Naive thymus-derived CD8-positive, alpha-beta T cell (primary cell): ENCODE measurements at places on chromosomes 5 and 9.

DNA sequence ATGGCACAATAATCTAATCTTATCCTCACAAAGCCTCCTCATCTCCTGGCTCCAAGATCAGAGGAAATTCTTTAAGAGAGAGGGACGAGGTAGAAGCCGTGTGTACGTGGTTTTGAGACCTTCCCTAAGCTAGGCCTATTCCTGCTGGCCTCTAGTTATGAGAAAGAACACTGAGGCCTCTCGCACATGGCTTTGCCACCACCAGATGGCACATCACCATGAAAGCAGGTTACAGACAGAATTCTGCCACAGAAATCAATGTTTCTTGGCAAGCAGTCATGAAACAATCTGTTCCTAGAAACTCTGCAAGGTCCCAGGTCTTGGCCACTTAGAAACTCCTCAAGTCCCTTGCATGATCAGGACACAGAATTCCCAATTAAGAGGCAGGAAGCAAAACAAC, 268.2 kb upstream of the TAS2R1 start:
- no peak for DNase-seq

DNA sequence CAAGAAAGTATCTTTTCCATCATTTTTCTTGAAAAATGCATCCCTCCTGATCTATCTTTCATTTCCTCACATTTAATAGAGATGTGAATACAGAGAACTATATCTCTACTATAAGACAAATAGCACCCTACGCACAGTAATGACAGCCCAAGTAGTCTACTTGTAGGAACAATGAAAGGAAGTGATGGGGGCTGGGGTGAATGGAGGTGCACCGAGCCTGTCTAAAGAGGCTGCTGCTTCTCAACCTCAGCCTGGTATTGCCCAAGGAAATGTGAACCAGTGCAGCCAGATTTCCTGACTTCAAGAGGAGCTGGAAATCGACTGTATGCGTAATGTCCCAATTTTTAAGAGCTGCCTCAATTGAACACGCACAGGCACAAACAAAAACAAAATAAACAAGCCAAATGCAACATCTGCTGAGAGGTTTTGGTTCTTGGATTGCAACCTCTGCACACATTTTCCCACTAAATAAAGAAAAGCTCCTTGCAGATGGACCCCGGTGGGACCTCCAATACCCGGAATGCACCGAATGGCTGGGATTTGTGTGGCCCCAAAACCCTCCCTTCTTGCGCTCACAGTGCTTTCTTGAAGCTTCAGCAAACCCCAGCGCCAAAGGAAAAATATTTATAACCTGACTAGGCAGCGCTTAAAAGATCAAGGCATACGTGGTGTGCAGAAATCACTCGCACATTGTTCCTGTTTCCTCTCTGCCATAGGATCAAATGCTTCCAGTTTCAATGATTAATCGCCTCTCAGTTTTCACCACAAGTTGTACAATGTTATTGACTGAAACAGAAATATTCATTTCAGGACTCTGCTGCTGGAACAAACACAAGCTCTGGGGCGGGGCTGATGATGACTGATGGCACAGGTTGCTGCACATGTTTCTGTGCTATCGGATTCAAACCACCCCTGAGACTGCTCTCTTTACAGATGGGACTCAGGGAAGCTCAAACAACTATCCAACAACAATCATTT, 68.3 kb downstream of the KCNIP1 start:
- DNase-seq = no peak

GRCh38 chr5:67543720-67544270, 347.2 kb upstream of the CD180 start:
- DNase-seq = no peak

DNA sequence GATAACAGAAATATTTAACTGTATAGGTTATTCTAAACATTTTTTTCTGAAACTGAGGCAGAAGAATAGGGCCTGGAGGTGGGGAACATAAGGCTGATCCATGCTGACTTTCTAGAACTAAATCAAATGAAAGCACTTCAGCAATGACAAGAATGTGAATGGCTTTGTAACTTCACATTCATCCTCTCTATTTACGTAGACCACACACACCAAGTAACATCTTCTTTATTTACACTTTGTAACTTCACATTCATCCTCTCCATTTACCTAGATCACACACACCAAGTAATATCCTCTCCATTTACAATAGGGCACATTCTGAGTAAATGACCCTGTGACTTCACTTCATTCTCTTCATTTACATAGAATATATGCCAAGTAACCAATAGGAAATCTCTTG, 251.8 kb upstream of the CDH9 start:
- no peak for DNase-seq

DNA sequence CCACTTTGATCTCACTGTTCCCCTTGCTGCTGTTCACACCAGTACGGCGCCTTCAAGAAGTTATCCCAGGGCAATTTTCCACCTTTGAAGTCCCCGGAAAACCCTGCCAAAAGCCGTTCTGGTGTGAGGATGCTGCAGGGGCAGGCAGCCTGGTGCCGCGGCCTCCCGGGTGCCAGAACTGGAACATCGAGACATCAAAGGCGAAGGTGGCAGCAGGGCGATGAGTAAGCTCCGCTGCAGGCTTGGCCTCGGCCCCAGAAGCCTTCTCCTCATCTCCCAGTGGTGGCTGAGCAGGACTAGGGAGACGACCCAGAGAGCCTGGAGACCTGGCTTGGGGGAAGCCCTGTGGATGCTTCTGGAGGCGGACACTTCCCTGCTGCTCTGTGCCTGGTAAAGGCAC, 115.3 kb upstream of the MSX2 start:
- DNase-seq = no peak

DNA sequence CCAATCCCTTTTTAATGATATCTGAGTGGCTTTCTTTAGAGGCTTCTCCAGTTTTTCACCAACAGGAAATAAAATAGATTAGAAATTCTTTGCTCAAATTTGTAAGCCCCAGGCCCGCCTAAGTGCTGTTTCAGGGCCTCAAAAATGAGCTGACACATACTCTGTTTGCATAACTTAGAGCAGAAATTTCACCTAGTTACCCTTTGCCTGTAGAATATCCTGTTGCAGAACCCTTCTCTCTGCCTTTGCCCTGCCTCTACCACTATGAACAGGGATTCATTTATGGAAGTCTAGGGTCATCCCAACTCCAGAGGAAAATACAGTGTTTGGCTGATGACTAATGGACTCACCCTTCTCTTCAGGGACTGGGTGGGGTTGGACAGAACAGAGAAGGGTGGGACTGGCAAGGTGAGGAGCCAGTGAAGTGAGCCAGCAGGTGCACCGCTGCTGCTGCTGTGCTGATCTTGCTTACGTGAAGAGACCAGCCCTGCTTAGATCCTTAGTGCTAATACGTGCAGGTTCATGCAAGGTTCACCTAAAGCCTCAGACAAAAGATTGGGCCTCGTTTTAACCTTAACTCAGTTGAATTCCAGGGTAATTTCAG, 22.8 kb downstream of the OSTF1 start:
- DNase-seq = no peak

GRCh38 chr5:160702934-160703333, 149.1 kb downstream of the ATP10B start:
- no peak for DNase-seq

- DNase-seq = no peak
These were observed 315.2 kb upstream of the CDH6 start for GRCh38 chr5:30878296-30878695.

DNA sequence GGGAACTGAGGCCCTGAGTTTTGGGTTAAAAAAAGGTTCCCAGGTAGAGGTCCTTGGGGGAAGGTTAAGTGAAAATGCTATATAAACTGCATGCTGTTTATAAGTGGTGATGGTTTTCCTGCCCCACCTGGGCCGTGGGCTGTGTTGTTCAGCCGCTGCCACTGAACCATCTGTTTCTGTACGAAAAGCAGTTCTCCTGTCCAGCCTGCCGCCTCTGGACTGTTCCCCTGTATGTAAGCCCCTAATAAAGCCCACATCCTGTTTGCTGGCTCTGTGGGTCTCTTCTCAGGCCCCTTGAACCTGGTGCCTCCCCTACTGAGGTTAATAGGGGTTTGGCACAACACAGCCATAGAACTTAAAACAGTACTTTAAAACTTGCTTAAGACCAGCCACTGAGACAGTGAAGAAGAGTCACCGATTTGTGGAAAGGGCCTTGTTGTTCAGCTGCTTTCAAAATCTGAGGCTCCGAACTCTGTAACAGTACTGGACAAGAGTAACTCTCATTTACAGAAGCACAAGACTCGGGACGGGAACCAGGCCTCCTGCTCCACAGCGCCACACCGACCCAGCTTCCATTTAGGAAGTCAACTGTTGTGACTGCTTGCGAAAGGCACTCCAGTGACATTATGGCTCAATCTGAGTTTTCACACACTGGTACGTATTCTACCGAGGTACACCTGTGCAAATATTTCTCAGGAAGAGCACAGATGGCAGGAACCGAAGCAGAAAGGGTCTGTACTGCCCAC, 192.5 kb downstream of the CDK5RAP2 start:
- no peak for DNase-seq

GRCh38 chr9:137461663-137462395, 2.7 kb upstream of the NSMF start:
- peak; percentile 97 for DNase-seq

- no peak for DNase-seq
These were observed 222.2 kb downstream of the AOPEP start for GRCh38 chr9:94948567-94949235.

DNA sequence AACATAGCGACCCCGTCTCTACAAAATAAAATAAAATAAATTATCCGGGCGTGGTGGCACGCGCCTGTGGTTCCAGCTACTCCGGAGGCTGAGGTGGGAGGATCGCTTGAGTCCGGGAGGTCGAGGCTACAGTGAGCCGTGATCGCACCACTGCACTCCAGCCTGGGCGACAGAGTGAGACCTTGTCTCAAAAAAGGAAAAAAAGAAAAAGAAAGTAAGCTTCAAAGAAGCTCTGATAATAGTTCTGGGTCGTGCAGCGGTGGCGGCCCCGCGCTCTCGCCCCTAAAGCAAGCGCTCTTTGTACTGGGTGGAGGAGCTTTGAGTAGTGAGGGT, 6.8 kb downstream of the TLX3 start:
- DNase-seq = no peak

DNA sequence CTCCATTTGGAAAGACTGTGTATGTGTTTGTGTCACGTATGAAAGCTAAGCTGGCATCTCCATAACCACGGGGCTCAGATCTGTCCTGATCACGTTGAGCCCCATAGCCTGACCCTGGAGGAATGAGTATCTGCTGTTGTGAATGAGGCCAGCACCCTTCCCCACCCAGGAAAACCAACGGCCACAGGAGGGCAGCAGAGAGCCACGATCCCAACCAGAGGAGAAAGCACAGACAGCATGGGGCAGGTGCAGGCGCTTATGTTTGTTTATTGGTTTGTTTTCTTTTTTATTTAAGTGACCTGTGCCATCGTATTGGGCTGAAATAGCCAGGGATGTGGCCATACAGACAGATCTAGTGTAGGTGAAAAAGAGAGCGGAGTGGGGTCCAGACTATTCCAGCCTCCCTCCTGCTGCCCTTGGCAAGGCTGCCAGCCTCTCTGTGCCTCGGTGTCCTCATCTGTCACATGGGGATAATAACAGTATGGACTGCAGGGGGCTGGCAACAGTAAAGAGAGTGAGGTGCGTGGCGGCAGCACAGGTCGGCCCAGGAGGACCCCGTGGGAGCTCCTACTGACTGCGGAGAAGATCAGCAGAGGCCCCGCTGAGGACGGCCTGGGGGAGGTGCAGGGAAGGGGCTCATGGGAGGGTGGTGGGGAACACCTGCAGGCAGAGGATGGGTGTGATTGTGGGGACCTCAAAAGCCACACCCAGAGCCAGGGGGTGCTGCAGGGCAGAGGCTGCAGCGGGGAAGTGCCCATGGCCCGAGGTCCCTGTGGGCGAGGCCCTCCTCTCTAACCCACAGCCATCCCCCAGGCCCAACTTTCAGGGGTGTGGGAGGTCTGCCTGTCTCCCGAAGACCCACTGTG, 12.1 kb downstream of the OR2V2 start:
- peak; percentile 92 for DNase-seq

- no peak for DNase-seq
These were observed 1037.0 kb downstream of the NR2F1-AS1 start for GRCh38 chr5:92544036-92544435.

DNA sequence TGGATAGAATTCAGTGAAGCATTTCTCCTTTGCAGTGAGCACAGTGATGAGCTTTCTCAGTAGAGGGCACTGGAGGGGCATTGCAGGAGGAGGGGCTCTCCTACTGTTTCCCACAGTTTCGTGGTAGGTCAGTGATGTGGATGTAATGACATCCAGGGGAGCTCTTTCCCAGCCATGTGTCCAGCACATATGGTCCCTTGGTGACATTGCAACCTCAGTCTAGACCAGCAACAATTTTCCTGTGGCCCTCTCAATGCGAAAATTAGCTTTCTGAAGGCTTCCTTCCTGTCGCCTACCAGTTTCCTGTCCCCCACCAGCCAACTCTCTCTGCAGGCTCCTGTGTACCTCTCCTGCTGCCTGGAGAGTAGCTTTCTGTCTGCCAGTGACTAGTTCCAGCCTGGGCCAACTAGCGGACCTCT, 6.9 kb upstream of the PDCL start:
- peak; percentile 9 for DNase-seq

DNA sequence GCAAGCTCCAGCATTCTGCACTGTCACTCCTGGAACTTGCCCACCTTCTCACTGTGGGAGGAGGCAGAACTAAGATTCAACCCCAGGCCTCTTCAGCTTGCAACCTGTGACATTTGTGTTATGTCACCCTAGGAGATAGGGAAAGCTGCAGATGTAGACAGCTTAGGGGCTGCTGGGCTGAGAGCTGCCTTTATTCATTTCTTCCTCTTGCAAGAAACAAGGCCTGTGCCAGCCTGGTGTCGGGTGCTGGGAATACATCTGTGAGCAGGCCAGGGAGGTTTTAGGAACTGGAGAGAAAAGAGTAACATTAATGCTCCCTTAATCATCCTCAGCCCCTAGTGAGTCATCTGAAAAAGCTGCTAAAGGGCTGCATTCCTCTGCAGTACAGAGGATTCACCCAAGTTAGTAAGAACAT, 101.8 kb downstream of the FGF18 start:
- no peak for DNase-seq

DNA sequence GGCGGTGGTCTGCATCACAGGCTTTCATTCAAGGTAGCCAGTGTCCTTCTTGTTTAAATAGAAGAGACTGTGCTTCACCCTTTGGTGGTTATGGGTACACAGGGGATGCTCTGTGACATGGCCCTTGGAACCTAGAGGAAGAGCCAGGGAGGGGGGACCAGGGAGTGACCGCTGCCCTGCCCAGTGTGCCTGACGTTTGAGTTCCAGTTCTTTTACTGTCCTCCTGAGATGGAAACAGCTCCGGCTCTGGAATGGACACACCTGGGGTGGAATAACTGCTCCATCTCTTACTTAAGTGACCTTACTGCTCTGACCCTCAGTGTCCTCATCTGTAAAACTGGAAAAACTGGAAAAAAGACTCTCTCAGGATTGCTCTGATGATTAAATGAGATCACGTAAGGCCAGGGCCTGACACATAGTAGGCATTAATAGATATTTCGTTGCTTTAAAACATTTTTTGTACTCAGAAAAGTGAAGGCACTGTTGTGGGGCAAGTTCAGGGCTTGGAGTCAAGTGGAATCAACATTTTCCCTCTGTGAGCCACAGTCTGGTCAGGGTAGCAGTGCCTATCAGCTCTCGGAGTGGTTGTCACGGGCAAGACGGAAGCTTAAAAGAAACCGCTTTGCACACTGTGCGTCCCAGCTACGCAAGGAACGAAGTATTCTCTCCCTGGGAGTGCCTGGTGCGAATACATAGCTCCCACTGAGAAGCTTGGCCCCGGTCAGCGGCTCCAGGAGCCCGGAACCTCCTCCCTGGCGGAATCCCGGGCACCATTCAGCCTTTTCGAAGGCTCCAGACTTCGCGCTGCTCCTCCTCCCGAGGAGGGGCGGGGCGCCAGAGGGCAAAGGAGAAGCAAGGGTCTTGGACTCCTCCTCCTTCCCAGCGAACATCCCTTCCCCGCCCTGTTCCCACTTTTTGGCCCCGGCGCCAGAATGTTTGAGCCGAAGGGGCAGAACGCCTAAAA, 5.8 kb downstream of the POU4F3 start:
- no peak for DNase-seq

GRCh38 chr5:95878417-95879323, 56.1 kb upstream of the GLRX start:
- DNase-seq = no peak
